AG08396 (cell line): ENCODE measurements at places on chromosomes 16 and 17.

- DNase-seq, result no peak
Measured at GRCh38 chr17:8670421-8670820, 39.9 kb upstream of the MYH10 start.

DNA sequence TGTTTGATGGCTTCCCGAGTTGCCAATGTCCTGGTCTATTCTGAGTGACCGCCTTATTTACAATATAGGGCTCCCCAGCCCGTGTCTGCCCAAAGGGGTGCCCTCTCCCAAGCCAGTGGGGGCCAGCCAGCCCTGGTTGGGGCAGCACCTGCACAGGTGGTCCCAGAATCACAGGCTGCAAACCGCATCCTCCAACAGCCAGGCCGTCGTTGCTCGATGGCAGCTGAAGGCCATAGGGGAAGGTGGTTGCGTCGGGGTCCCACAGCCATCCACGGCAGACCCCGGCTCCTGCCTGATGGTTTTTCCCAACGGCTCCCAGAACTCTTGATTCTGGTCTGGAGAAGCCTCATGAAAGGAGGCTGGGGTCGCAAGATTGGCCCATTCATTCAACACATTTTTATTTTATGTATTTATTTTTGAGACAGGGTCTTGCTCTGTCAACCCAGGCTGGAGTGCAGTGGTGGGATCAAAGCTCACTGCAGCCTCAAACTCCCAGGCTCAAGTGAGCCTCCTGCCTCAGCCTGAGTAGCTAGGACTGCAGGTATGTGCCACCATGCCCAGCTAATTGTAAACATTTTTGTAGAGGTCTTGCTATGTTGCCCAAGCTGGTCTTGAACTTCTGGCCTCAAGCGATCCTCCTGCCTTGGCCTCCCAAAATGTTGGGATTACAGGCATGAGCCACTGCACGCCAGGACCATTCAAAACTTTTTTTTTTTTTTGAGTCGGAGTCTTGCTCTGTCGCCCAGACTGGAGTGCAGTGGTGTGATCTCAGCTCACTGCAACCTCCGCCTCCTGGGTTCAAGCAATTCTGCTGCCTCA, 79.0 kb upstream of the TOB1 start:
- no peak for DNase-seq

DNA sequence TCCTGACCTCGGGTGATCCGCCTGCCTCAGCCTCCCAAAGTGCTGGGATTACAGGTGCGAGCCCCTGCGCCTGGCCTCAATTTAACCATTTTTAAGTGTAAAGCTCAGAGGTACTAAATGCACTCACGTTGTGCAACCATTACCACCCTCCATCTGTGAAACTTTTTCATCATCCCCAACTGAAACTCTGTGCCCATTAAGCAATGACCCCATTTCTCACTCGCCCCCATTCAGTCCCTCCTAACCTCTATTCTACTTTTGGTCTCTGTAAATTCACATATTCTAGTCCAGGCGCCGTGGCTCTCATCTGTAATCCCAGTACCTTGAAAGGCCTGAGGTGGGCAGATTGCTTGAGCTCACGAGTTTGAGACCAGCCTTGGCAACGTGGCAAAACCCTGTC, 8.3 kb upstream of the SPNS3 start:
- no peak for DNase-seq

- DNase-seq, result no peak
Measured at GRCh38 chr16:66900721-66901441, 17.8 kb downstream of the CDH16 start.

- no peak for DNase-seq
Measured at GRCh38 chr16:50735629-50736122, 6.2 kb upstream of the CYLD start.

- no peak for DNase-seq
Measured at GRCh38 chr17:29341726-29342125, 47.8 kb upstream of the NUFIP2 start.

- peak; percentile 65 for DNase-seq
Measured at GRCh38 chr17:59372138-59372751, 40.8 kb downstream of the YPEL2 start.

DNA sequence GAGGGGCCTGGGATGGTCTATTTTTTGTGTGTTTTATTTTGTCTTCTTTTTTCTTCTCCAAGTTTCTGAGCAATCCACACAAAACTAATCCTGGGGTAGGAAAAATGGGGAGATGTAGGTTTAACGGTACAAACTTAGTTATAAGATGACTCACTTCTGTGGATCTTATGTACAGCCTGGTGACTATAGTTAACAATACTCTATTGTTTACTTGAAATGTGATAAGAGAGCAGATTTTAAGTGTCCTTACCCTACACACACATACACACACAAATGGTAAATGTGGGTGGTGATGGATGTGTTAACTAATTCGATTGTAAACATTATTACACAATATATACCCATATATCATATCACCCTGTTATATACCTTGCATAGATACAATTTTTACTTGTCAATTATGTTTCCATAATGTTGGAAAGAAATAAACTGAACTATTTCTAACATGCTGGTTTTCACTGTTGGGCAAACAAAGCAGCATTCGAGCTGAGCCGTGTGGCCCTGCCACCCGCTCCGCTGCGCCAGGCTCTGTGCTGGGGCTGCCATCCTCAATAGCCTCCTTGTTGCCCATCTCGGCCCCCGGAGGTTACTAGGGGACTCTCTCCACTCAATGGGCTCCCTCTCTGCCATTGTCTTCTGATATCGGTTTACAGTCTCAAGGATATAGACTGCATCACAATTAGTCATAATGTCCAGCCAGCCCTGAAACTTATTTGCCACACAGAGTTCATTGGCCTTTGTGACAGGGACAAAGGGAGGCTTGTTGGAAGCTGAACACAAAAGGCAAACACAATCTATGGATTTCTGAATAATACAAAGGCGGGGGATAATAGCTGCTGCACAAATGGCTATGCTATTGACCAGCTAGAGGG, 380.3 kb upstream of the MAF start:
- DNase-seq, result no peak

GRCh38 chr16:27822529-27822928, 241.0 kb downstream of the GSG1L start:
- no peak for DNase-seq

DNA sequence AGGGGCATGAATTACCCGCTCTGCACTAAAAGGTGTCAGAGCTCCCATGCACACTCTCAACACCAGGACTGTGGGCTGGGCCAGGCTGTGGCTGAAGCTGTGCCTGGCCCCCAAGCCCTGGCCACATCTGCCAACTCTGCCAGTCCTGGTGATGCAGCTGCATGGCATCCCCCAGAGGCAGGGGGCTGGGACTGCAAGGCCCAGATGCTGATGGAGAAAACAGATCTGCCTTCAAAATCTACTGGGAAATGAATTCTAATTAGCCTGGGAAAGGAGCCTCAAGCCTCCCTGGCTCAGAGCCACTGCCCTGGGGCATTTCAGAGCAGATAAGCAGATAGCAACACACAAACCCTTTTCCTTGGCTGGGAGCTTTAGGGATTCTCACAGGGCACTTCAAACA, 3.4 kb downstream of the CHST6 start:
- DNase-seq, result no peak

- DNase-seq, result no peak
Measured at GRCh38 chr17:51147650-51148049, 5.7 kb upstream of the NME1 start.

- no peak for DNase-seq
Measured at GRCh38 chr17:75476752-75477489, 20.5 kb downstream of the TMEM94 start.

DNA sequence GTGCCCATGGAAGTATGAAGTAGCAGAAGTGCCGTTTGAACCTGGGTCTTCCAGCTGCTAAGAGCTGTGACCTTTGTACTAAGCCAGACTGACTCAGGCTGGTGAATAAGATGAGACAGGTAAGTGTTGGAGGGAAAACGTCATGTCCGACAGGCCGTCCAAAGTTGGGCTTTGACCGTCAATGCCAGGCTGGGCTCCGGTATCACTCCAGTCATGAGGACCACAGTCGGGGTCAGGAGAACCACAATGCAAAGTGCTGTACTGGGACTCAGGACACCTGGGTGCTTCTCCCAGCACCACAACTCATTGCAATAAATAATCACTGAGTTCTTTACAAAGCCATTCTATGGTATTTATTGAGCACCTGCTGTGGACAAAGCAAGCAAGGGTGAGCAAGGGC, 268.6 kb downstream of the HAPSTR1 start:
- DNase-seq, result no peak

- DNase-seq, result no peak
Measured at GRCh38 chr16:48833461-48833860, 223.5 kb upstream of the N4BP1 start.
